Dermis blood vessel endothelial cell (primary cell): ENCODE measurements at places on chromosomes 7 and 10.
A peak's percentile ranks its signal among the peaks of the same experiment; 100 is the strongest.

GRCh38 chr7:148699024-148699781 is 500 bp downstream of the CUL1 start:
- DNase-seq = peak; percentile 63

DNA sequence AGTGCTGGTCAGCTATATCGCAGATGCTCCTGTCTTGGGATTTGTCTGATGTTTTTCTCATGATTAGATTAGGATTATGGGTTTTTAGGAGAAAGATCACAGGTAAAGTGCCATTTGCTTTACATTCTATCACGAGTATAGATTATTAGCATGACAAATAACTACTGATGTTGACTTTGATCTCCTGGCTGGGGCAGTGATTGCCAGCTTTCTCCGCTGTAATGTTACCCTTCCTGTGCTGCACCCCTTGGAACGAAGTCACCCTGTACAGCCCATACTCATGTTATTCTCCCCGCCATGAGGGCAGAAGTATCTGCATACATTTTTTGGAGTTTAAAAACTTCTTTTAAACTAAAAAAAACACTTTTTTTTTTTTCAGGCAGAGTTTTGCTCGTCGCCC is 10.8 kb upstream of the CLDN4 start:
- no peak for DNase-seq

- DNase-seq = no peak
Observed at GRCh38 chr10:78333362-78334143, 299.9 kb downstream of the RPS24 start.

- no peak for DNase-seq
Observed at GRCh38 chr10:113683300-113683699, 3.6 kb downstream of the CASP7 start.

DNA sequence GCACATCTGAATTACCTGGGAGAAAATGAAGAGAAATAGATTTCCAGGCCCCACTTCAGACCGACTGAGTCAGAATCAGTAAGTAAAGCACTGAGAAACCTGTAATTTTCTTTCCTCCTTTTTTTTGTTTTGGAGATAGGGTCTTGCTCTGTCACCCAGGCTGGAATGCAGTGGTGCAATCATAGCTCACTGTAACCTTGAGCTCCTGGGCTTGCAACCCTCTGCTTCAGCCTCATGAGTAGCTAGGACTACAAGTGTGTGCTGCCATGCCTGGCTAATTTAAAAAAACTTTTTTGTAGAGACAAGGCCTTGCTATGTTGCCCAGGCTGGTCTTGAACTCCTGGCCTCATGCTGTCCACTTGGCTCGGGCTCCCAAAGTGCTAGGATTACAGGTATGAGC is 260.2 kb downstream of the STK31 start:
- DNase-seq = no peak

DNA sequence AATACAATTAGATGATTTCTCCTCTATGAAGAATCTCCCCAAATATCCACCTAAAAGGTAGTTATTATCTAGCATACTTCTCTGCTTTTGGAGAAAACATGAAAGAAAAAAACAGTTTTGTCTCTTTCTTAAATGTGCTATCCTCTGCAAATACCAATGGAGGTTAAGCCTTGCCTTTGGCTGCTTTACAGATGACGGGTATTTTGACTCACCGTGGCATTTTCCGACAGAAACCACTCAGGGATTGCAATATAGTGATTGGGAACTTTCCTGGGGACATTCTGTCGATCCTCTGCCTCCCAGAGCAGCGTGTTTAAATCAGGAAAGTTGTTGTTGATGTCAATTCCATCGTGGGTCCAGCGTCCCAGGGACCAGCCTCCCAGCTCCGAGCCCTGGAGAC is 100.6 kb downstream of the GPR26 start:
- no peak for DNase-seq
